ENCODE measurements at places on chromosomes 12 and 14.

- DNase-seq, result peak; percentile 82
These were observed 1.1 kb downstream of the PPFIBP1 start for GRCh38 chr12:27524839-27525753.

DNA sequence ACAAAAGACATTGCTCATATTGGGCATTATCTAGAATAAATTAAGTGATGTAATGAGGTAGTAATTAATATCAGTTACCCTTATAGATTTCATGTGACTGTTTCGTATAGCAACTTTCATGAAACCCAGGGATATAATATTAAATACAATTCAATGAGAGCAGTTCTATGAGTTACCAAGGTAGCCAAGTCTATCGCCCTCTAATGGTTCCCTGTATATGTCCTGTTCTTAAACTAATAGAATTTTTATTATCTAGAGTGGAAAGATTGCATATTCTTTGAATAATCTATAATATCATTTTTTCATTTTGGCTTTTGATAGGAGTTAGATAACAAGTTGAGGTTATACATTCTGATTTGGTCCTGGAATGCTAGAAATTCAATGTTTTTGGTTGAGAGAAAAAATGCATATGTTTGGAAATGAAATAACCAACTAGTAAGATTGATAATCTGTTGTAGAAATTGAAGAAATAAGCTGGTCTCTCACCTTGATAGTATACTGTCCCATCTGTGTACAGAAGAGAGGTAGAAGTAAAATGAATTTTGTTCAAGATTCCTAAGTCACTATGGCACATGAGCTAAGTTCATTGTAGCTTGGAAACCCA lies 59.7 kb downstream of the SCFD1 start:
- DNase-seq, result no peak

- DNase-seq, result no peak
These were observed 447.2 kb downstream of the APAF1 start for GRCh38 chr12:99092100-99092851.

DNA sequence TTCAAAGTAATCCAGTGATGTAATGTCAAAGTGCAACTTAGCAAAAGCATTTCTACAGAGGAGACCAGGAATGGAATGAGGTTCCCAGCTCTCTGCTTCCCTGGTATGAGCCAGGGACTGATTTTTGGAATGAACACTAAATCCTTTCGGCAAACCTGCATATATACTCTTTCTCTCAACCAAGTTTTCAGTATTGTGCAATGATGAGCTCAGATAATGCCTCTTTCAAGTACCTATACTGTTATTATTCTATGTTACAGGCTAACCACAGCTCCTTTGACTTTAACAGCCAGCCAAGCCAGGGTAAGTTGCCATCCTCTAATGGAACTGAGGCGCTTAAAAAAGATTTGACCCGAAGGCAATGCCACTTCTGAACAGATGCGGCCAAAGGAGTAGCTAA lies 104.9 kb upstream of the FSCB start:
- no peak for DNase-seq

DNA sequence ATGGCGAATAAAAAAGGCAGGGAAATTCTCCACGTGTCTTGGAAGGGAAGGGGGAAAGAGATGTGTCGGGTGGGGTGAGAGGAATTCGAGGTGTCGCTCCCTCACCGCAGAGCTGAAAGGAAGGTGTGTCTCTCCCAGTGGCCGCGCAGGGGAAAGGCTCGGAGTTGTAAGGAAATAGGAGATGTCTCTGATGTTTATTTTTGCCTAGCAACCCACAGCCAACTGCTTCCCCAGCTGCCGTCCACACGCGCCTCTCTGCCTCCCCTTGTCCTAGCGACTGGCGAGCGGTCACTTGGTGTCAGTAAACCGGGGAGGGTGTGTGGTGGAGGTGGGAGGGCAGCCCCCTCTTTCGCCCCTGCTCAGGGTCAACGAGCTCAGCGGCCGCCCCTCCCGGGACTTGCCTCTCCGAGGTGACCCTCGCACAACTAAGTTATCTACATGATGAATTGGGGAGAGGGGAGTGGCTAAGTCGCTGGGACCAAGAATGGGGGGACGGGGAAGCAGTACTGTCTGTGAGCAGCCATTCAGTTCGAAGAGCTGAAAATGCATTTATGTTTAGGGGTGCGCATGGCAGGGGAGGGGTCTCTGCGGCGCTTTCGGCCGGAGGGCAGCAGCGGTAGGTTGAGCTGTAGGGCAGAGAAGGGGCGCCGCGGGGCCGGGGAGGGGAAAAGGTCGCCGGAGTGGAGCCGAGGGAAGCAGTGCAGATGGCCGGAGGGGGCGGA lies 585 bp upstream of the DYRK2 start:
- peak; percentile 83 for DNase-seq

DNA sequence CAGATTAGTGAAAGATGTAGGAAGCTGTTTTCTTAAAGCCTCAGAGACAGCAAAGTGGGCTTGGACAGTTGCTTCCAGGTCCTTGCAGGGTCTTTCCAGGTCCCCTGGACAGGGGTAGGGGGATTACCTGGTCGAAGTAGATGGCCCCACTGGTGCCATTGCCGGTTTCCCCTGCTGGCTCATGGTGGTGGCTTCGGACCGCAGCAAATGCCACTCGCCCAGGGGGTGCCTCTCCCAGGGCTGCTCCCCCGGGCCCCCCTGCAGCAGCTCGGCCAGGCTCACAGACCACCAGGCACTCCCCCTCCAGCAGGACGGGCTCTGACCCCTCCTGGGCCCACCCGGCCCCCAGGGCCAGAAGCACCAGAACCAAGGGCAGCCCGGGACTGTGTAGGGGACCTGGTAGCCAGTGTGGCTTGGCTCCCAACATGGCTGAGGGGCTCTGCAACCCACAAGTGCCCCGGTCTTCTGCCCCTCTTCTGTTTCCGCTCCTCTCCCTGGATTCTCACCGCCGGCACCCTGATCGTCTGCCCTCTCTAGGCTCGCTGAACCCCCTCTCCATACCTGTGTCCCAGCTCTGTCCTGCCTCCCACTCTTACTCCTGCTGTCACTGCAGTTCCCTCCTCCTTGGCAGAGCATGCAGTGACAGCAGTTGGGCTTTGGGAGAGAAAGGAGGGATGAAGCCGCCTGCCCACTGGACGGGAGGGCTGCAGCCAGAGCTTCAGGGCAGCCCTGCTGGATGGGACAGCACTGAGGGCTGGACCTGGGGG lies 657 bp downstream of the CBLN3 start:
- no peak for DNase-seq

- DNase-seq, result no peak
These were observed 5.7 kb upstream of the TNS2 start for GRCh38 chr12:53044052-53044581.

DNA sequence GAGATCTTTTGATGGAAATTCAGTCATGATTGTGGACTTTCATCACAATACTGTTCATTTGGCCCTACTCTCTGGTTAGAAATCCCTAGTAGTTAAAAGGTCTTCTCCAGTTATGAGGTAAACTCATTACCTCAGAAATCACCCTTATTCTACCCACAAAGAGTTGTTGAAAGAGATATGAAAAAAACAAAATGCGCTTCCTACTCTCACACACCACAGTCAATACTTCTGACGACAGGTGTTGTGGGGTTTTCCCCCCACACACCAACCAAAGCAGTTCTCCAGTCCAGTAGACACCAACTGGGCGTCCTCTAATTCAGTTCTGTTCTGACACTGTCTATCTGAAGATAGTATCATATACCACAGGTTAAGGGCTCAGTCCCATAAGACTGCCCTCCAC lies 54.9 kb downstream of the TRMT5 start:
- DNase-seq, result no peak

- DNase-seq, result no peak
These were observed 19.0 kb downstream of the NOC4L start for GRCh38 chr12:132163041-132163910.

DNA sequence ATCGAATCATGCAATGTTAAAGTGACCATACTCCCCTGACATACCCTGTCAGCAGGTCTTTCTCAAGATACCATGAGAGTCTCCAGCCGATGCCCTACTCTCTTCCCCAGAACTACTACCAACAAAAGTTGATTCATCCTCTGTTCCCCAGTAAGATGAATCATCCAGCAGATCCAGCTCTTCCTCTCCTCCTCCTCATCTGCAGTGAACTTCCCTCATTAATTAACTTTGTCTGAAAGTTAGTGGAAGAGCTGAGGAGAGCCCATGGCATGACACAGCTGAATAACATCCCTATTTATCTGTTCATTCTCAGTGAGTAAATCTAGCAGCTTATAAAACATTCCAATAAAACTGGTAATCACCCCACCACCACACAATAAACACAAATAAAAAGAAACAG lies 213.4 kb downstream of the EGLN3 start:
- DNase-seq, result peak; percentile 95

- DNase-seq, result no peak
These were observed 94.0 kb downstream of the ESR2 start for GRCh38 chr14:64200170-64200569.

DNA sequence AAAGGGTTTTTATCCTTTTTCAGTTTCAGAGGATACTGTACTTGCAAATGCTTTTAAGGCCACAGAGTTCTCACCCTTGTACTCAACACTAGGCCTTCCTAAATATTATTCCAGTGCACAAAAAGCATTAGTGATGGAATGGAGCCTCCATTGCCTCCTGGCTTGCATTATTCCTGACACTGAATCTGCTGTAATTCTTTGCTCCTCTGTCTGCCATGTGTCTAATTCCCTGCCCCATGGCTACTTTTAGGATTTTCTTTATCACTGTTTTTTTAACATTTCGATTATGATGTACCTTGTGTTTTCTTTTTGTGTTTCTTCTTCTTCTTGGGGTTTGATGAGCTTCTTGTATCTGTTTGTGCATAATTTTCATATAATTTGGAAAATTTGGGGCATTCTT lies 29.5 kb downstream of the SUSD6 start:
- no peak for DNase-seq

DNA sequence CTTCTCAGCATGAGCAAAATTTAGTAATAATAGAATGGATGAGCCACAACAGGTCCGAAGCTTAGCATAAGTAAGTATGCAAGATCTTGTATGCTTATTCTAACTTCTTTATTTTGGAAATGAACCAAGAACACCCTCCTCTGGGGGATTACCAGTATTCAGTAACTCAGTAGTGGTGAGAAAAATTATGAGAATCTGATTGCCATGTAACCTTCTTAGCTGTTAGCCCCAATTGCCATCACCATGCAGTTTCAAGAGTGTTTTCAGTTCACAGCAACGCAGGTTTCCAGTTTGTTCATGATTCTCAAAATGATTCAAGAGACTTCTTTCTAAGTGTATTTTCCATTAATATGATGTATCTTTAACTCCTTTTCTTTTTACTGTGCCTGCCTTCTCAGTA lies 1507.6 kb upstream of the SEL1L start:
- no peak for DNase-seq

- no peak for DNase-seq
These were observed 53.4 kb upstream of the DIO2 start for GRCh38 chr14:80264702-80265101.

GRCh38 chr14:90454041-90455000 lies 57.5 kb downstream of the CALM1 start:
- peak; percentile 85 for DNase-seq

GRCh38 chr14:68707482-68707881 lies 85.4 kb downstream of the ZFP36L1 start:
- no peak for DNase-seq

DNA sequence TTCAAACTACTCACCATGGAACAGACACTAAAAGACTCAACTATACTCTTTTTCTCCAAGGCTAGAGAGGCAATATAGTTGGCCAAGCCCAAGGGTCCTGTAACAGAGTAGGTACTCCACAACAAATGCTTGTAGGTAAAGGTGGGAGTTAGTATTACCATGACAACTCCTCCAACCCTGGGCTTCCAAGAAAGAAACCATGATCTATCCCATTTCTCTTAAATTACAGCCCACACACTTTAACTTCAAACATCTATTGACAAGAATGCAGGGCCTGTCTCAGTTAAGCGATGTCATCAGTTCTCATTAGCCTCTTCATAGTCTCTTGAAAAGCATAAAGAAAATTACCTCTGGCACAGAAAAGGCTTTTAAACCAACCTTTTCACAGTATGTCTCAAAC lies 25.0 kb downstream of the ERH start:
- DNase-seq, result no peak

- peak; percentile 32 for DNase-seq
These were observed at the start of gene IRAK3 for GRCh38 chr12:66188584-66189485. Gene IRAK3 (plus strand): TSS chr12:66189214. CDS start chr12:66189300, 86 bp downstream.

DNA sequence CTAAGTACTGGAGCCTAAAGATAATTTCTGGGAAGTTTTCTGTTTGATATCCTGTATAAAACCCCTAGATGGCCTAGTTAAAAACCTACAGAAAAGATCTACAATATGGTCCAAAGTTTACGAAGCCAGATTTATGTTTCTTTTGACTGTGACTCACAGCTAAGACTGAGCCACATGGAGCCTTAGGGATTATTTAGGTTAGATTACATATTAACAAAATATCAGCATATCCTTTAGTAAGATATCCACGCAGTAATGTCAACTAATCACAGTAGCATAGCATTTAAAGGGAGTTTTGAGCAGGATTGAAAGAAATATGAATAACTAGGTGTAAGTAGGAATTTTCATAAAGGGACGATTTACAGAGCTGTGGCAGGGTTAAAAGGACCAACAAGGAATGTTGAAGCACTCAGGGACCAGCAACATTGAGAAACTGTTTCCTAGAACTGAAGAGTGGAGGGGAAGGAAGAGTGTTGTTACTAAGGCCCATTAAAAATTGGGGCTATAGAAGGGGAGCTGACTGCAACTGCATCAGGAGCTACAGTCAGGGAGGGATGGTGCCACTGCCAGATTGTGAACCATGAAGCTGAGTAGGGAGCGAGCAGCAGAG lies 155.5 kb downstream of the DACT1 start:
- DNase-seq, result peak; percentile 46

DNA sequence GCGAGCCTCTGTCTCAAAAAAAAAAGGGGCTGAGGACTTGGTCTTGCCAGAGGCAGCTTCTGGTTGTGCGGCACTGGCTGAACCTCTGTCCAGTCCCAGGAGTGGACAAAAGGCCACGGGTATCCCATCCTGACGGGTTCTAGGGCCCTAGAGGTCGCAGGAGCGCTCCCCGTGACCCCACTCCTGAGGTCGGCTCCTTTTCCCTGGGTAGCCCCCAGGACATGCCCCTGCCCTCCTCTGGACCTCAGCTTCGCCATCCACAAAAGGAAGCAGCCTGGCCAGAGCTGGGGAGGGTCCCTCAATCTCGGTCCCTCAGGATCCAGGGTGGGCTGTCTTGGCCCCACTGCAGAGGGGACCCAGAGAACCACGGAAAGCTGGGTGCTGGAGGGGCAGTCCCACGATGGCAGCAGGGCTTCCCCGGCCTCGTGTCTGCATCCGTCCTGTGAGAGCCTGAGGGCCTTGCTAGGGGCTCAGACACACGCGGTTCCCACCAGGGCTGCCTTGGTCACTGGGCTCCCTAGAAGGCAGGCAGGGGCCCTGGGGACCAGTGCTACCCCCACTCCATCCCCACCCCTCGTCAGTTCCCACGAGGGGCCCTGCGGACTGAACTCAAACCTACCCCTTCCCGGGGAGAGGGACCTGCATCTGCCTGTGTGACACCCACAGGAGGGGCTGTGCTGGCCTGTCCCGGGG lies 31.1 kb downstream of the ASCL4 start:
- no peak for DNase-seq

GRCh38 chr12:44929236-44929885 lies 53.2 kb upstream of the NELL2 start:
- DNase-seq, result no peak

- peak; percentile 8 for DNase-seq
These were observed 219.3 kb upstream of the FLRT2 start for GRCh38 chr14:85310491-85311272.

- DNase-seq, result no peak
These were observed 12.0 kb downstream of the C12orf75 start for GRCh38 chr12:105342464-105342863.

Data from fibroblast of skin of right quadriceps (primary cell).